ENCODE measurements at places on chromosomes 1 and 21. TPM values are rescaled to one million over a fixed set of nuclear protein-coding genes. Genes with fewer than 3 reads are reported as not detected.
A peak's percentile ranks its signal among the peaks of the same experiment; 100 is the strongest.

RGS8 gene
- not detected for total RNA-seq

C1orf226 gene
- 0.29 TPM for total RNA-seq

GRCh38 chr1:94926126-94926914, 590 bp downstream of the CNN3 start:
- DNase-seq: peak; percentile 90

DNA sequence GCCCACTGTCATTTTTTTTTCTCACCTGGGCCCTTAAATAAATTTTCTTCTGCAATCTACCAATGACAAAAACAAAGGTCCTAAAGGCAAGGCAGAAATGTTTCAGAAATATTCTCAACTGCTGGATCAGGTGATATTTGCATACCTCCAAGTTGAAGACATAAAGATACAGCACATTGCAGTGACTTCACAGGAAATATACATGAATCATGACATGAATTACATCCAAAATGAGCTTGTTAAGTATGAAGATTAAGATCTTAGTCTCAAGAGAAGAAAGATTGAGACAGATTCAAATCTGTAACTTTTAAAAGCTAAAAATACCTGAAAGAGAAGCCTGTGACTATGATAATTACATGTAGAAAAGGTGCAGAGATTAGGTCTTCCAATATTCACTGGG, 207.8 kb downstream of the SIPA1L2 start:
- DNase-seq: no peak

- no peak for DNase-seq
Observed at GRCh38 chr1:67777440-67777839, 55.8 kb downstream of the GNG12 start.

DNA sequence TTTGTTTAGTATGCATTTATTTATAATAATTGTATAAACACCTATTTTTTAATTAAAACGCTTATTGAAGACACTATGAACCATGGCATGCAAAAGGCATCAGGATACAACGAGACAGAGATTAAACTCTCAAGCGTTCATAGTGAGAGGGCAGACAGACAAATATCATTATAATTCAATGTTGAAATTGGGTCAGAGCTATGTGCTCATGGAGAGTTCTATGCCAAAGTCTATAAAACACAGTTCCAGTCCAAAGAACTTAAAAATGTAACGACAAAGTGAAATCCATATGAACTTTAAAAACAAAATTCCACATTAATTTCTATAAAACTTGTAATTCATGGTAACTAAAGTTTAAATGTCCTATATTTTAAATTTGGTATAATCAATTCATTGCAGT, 724.0 kb downstream of the LTN1 start:
- DNase-seq: no peak

GRCh38 chr1:112250892-112251291, 145.1 kb upstream of the CTTNBP2NL start:
- DNase-seq: no peak
